NCI-H2081 treated with DMSO at 0.1 percent for 48 hours (cell line): ENCODE measurements at places on chromosomes 2 and 18.

- DNase-seq, result no peak
Measured at GRCh38 chr2:237390235-237390634, 23.7 kb downstream of the COL6A3 start.

DNA sequence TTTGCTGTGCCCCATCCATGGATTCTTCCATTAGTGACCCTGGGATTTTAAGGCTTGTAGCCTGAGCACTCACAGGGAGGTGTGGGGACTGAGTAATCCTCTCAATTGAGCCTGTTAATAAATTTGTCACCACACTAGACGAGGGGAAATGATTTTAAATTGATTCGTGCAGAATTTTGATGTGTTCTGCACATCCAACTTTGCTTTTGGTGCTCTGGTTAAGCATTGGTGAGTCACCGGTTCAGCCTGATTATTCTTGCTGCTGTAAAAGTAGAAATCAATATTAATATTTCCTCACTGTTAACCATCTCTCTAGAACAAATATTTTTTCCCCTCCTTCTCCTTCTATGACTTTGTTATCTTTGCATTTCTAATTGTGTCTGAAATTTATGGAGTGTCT, 482.0 kb downstream of the TSN start:
- no peak for DNase-seq

GRCh38 chr2:120245520-120246332, 6.9 kb upstream of the RALB start:
- peak; percentile 46 for DNase-seq

DNA sequence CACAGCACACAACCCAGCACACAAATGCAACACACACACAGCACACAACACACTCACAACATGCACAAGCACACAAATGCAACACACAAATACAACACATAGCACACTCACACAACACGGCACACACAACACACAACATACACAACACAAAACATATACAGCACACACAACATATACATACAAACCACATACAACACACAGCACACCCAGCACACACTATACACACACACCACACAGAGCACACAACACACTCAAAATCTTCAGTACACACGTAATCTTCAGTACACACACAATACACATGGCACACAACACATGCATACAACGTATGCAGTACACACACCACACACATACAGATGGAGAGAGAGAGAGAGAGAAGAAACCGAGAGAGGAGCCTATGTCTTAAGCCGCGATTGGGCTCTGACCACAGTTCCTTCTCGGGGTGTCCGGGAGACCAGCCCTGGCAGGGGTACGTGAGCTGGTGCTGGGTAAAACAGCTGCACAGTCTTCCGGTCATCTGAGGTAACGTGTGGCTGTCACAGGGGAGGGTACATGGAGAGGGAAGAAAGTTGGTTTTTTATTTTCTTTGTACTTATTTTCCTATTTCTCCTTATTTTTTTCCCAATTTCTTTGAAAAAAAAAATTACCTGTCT, 25.1 kb downstream of the POU3F3 start:
- DNase-seq, result no peak

DNA sequence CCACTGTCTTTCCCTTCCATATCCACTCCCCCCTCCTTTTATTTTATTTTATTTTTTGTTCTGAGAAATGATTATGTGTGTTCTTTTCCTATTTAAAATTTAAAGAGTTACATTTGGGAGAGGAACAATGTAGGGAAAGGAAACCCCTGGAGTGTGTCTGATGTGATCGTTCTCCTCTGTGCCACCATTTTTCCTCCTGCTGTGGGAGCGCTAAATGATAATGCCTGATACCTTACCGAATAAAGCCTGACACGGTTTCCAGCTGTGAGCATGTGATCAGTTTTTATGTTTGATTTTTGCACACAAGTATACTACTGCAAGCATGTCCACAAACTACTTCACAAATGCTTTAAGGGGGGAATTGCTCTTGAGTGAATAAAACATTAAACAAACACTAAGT, 317.8 kb upstream of the FANCL start:
- no peak for DNase-seq

GRCh38 chr2:197877038-197877437, 72.6 kb downstream of the PLCL1 start:
- DNase-seq, result no peak

GRCh38 chr2:166417669-166418068, 41.9 kb upstream of the SCN9A start:
- DNase-seq, result no peak

GRCh38 chr2:66683064-66683463, 248.1 kb downstream of the MEIS1 start:
- DNase-seq, result no peak

- no peak for DNase-seq
Measured at GRCh38 chr2:3513026-3513810, 6.1 kb downstream of the ADI1 start.

- no peak for DNase-seq
Measured at GRCh38 chr18:79926715-79927606, 24.5 kb downstream of the SLC66A2 start.

GRCh38 chr2:226796012-226796839, 3.4 kb downstream of the IRS1 start:
- DNase-seq, result no peak

DNA sequence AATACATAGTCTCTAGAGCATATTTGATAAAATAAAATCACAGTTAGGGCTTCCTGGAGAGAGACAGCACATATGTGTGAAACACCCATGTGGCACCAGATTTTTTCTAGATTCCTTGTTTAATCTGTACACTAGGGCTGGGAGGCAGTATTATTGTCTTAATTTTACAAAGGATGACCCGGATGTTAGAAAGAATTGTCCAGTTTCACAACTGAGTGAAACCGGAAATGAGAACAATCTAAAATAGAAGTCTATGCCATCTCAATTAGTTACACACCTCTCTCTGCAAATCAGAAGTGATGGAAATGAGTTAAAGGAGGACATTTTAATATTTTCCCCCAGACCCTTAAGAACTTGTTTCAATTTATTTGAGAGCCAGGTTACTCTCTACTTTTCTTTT, 463.7 kb upstream of the DSEL start:
- DNase-seq, result no peak

GRCh38 chr2:28082131-28082530, 191.6 kb downstream of the BABAM2 start:
- DNase-seq, result no peak

- DNase-seq, result no peak
Measured at GRCh38 chr18:74803117-74803516, 205.4 kb downstream of the ZNF407 start.

DNA sequence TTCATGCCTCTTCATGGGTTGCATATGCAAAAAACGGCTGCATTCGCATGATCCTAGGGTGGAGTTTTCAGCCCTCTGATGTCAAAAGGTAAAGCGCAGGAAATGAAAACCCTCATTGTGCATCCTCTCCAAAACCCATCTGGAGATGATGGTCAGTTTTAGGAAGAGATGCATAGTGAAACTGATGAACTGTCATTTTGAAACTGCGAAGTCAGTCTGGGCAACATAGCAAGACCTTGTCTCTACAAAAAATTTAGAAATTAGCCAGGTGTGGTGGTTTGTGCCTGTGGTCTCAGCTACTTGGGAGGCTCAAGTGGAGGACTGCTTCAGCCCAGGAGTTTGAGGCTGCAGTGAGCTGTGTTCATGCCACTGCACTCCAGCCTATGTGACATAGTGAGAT, 2.5 kb upstream of the TTLL4 start:
- DNase-seq, result no peak

GRCh38 chr18:76765649-76766048, 56.7 kb upstream of the ZNF236 start:
- DNase-seq, result no peak

DNA sequence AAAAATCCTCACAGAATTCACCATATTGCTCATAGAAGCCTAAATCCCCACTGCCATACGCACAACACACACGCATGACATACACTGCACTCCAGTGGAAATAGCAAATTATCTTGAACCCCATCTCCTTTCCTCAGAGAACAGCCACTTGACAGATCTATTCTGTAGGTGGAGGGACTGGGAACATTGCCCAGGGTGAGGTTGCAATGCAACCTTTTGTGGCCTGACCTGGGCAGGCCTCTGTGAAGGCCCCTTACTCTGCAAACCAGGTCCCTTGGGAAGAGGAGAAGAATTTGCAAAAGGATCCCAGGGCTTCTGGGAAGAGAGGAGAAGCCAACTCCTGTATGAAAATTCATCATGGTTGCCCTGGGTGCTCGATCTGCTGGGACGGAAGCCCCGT, 51.9 kb downstream of the SDC1 start:
- no peak for DNase-seq

GRCh38 chr18:33495278-33495677, 54.8 kb upstream of the CCDC178 start:
- peak; percentile 31 for DNase-seq

- no peak for DNase-seq
Measured at GRCh38 chr2:44686561-44686960, 254.9 kb upstream of the SIX3 start.

GRCh38 chr2:146385031-146385430, 1459.8 kb upstream of the ACVR2A start:
- DNase-seq, result no peak

DNA sequence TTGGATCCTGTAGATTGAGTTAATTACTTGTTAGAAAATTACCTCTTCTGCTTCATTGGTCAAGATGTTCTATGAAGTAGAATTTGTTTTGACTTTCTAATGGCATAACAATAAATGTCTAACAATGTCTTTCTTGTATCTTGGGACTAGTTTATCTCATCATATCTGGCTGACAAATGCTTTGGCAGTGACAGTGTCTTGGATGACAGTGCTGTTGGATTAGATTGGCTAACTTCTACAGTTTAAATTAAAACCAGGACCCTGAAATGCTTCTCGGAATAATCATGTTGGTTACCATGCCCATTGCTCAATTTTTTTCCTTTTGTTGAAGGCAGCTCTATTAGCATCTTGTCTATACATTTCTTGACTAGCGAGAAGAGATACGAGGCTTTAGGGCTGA, 176.9 kb downstream of the PARD3B start:
- no peak for DNase-seq

GRCh38 chr2:191204433-191204832, 40.8 kb upstream of the MYO1B start:
- no peak for DNase-seq

GRCh38 chr2:230176996-230177395, 42.8 kb downstream of the SP110 start:
- no peak for DNase-seq

DNA sequence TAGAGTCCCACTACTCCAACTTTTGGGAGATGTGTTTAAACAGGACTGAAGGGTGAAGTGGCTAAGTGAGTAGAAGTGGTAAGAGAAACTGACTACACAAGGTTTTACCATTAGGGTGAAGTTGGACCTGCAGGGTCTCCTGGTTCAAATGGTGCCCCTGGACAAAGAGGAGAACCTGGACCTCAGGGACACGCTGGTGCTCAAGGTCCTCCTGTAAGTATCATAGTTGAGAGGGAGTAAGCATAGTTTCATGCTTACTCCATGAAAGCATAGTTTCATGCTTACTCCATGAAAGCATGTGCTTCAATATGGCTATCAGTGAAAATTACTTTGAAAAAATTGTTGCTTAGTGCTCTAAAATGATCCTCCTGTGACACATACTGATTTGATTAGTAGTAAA, 19.1 kb downstream of the COL3A1 start:
- no peak for DNase-seq

- DNase-seq, result no peak
Measured at GRCh38 chr2:83160571-83160970, 1298.5 kb downstream of the SUCLG1 start.

DNA sequence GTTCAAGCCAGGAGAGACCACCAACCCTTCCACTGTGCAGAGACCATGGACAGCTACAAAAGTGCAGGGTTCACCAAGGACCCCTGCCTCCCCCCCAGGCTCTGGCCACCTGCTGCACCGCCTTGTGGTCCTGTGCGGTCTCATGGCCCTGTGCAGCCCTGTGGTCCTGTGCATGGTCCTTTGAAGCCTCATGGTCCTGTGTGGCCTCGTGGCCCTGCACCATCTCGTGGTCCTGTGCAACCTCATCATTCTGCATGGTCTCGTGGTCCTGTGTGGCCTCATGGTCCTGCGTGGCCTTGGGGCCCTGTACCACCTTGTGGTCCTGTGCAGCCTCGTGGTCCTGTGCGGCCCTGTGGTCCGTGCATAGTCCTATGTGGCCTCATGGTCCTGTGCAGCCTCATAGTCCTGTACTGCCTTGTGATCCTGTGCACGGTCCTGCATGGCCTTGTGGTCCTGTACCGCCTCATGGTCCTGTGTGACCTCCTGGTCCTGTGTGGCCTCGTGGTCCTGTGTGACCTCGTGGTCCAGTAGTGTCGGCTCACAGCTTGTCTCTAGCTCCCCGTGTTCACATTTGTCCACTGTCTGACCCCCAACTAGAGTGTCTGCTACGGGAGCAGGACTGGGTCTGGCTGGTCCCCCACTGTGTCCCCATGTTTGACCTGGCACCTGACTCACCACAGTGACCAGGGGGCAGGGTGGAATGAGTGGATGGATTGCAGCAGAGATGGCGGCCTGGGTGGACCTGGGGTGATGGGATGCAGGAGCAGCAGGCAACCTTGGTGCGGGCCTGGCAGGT, 20.0 kb upstream of the OTOS start:
- no peak for DNase-seq

- no peak for DNase-seq
Measured at GRCh38 chr2:5482929-5483331, 209.3 kb upstream of the SOX11 start.

GRCh38 chr2:240139666-240140393, 628 bp downstream of the OTOS start:
- DNase-seq, result no peak

DNA sequence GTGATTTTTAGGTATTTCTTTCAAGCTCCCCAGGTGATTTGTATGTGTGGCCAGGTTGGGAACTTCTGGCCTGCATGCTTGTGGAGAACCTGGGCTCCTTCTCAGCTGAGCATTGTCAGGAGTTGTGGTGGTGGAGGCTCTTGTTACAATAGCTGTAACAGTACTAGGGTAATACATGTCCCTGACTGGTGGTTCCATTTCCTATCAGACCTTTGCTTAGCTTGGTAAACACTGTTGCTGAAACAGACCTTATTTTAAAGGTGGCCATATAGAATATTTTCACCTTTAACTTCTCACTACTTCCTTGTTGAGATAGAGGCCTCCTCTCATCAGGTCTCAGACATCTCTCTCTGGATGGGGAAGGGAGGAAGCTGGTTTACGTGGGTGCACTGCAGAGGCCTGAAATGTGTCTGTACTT, 79.2 kb downstream of the SETBP1 start:
- DNase-seq, result no peak

GRCh38 chr2:64404002-64404731, 49.8 kb upstream of the LGALSL start:
- peak; percentile 80 for DNase-seq
